ENCODE measurements at places on chromosomes 16 and 17. TPM values are rescaled to one million over a fixed set of nuclear protein-coding genes. Genes with fewer than 3 reads are reported as not detected.

Gene TMEM106A
- total RNA-seq, result 3.9 TPM

Gene RNF222
- total RNA-seq, result 0.73 TPM

Gene DOC2A
- not detected for total RNA-seq

Gene DNAH3
- total RNA-seq, result not detected

Gene PABPN1L
- total RNA-seq, result not detected

Gene PITPNC1
- total RNA-seq, result 52.8 TPM

Gene CCL4
- 482 TPM for total RNA-seq

Gene KRT32
- not detected for total RNA-seq

Gene FCSK
- 9.2 TPM for total RNA-seq

Gene KRT28
- total RNA-seq, result not detected

Gene PRSS53
- total RNA-seq, result 1.0 TPM

Gene SCNN1G
- not detected for total RNA-seq
